ENCODE measurements at places on chromosomes 3 and 15. TPM values are rescaled to one million over a fixed set of nuclear protein-coding genes. Genes with fewer than 3 reads are reported as not detected.

FGF7 gene
- total RNA-seq: not detected

DNA sequence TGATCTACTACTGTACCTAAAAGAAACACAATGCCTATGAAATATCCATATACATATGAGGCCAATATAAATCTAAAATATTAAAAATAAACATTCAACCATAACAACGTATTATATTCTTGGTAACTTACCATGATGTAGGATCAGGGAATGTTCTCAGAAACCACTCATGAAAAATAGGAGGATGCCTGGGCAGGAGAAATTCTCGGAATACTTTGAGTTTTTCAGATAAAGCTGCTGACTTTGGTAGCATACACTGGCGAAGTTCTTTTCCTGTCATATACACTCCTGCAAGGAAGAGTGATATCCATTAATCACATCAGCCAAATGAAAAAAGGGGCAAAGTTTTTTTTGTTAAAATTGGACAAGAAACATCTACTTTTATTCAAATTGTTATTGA, 11.3 kb upstream of the XRN1 start:
- no peak for ATAC-seq

GRCh38 chr3:52774901-52775864, 2.2 kb upstream of the ITIH1 start:
- no peak for ATAC-seq

DNA sequence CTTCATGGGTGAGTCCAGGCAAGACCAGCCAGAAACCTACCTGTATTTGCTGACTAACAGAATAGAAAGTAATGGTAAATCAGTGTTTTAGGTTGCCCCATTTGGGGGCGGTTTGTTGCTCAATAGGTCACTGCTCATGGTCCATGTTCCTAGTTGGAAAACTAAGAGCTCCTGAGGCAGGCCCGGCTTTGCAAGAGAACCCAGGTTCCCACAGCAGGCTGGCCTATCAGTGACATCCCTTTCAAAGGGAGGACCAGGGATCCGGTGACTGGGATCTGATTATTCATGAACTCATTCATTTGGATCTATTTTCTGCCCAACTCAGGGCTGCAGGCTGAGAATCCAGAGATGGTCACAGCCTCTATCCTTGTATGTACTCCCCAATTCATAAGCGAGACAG, 163.9 kb downstream of the WNT7A start:
- ATAC-seq: no peak

DNA sequence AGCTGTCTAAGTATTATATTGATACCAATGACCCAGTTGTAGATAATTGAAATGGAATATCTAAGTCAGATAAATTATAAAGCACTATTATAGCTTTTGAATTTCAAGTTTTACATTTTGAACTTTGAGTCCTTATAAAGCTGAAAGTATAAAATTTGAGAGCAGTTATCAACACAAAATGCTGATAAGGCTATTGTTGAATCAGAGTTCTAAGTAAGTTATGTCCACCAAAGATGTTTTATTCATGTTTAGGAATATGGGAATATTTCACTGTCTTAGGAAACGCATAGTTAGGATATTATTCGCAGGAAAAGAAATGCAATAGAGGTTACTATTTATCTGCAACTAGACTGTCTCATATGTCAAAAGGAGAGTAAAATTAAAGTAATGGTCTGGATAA, 29.4 kb downstream of the ZPLD1 start:
- no peak for ATAC-seq

GRCh38 chr3:166897811-166898210, 482.3 kb downstream of the ZBBX start:
- no peak for ATAC-seq
